ENCODE measurements at places on chromosomes 3 and 15.

DNA sequence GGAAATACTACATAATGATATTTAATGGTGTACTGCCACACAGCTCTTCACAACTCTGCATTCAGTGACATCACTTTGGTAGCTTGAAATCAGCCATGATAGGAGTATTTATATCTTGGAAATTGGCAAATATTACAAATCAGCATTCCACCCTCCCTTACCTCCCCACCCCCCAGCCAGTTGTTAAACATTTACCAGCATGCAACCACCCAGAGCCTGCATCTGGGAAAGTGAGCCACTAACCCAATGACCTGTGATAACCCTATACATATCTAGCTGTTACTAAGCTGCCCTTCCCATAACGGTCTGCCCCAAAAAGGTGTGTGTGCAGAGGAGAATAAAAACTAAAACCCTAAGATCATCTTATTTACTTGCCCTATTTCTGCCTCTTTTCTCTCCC lies 44.6 kb upstream of the SATB1 start:
- no peak for DNase-seq

GRCh38 chr3:117600112-117600511 lies 890.5 kb downstream of the TUSC7 start:
- no peak for DNase-seq

DNA sequence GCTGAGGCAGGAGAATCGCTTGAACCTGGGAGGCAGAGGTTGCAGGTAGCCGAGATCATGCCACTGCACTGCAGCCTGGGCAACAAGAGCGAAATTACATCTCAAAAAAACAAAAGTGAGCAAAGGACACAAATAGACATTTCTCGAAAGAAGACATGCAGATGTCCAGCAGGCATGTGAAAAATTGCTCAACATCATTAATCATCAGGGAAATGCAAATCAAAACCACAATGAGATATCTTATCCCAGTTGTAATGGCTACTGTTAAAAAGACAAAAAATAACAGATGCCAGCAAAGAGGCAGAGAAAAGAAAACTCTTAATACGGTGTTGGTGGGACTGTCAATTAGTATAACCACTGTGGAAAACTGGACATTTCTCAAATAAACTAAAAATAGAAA lies 20.9 kb downstream of the ASB7 start:
- DNase-seq: no peak

DNA sequence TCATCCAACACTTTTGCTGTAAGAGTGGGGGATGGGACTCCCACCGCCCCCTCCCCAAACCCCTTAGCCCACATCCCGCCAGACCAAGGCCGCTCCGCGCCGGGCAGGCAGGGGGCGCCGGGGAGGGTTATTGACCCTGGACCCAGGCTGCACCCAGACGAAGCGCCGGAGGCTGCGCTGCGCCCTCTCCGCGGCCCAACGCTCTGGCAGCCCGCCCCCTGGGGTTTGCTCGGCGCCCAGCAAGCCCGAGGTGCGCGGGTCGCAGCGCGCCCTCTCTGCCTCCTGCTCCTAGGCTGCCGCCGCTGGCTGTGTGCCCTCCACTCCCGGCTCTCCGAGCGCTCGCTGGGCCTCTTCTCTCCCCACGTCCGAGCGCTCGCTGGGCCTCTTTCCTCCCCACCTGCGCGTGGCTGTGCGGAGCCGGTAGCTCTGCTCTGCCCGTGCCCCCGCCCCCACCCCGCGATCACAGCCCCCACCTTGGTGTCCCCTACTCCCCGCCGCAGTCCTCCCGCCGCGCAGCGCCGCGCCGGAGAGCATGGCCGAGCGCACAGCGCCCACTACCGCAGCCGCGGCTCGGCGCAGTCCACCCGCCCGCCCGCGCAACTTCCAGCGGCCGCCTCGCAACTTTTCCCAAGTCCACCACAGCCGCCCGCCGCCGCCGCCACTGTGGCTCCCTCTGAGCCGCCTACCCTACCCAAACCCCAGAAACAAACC lies 1.2 kb downstream of the MECOM start:
- no peak for DNase-seq

DNA sequence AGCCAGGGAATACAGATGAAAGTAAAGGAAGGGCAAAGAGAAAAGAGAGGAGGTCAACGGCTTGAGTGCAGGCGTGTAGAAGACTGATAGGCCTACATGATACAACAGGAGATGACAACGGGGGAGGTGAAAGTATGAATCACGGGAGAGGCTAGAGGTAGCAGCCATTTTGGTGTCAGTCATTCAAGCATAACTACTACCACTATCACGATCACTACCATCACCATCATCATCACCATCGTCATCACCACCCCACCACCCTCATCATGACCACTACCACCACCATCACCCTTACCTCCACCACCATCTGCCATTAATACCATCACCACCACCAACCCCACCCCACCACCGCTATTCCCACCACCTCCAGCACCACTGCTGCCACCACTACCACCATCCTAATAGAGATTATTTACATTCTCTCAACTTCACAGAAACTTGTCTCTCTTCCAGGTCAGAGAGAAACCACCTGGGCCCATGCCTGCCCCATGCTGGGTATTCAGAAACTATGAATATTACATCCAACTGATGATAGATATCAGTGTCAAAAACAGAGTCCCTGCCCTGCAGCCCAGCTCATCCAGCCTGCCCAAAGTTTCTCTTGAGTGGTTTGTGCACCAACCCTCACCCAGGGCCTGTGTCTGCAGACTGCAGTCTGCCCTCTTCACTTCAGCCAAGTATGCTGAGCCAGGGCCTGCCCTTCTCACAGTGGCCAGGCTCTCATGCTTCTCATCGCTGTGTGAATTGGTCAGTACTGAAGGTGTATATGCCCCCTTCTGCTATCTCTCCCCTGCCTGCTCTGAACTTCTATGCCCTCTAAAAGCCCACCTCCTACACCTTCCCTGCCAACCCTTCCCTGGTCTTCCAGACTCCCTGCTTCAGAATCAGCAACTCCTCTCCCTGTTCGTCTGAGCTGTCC lies 215.6 kb upstream of the TLE3 start:
- no peak for DNase-seq

- no peak for DNase-seq
These were observed 171.1 kb downstream of the KCNAB1 start for GRCh38 chr3:156291272-156292123.

GRCh38 chr3:186166491-186167288 lies 57.8 kb upstream of the ETV5 start:
- no peak for DNase-seq

GRCh38 chr15:90037961-90038631 lies 37.0 kb downstream of the ZNF710 start:
- DNase-seq: no peak

- DNase-seq: no peak
These were observed 58.4 kb downstream of the SYN2 start for GRCh38 chr3:12062605-12063004.

- DNase-seq: no peak
These were observed 211.8 kb downstream of the CHST2 start for GRCh38 chr3:143331350-143331749.
